T1000 (cell line): ENCODE measurements at places on chromosomes 4 and X.
A peak's percentile ranks its signal among the peaks of the same experiment; 100 is the strongest.

DNA sequence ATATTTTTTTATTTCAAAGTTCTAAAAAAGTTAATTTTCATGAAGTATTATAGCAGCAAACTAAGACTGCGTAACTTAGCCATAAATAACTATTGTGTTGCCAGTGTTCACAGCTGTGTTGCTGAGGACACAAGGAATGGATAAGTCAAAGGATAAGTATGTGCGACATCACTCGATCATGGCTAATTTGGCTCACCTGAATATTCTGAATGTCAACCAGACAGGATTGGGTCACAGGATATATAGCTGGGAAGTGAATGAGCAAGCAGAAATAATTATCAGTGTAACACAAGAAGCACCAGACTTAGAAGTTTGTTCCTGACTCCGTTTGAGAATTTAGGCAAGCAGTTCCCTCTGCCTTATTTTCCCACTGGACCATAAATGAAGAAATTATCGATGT, 33.9 kb downstream of the PRDM8 start:
- no peak for DNase-seq

DNA sequence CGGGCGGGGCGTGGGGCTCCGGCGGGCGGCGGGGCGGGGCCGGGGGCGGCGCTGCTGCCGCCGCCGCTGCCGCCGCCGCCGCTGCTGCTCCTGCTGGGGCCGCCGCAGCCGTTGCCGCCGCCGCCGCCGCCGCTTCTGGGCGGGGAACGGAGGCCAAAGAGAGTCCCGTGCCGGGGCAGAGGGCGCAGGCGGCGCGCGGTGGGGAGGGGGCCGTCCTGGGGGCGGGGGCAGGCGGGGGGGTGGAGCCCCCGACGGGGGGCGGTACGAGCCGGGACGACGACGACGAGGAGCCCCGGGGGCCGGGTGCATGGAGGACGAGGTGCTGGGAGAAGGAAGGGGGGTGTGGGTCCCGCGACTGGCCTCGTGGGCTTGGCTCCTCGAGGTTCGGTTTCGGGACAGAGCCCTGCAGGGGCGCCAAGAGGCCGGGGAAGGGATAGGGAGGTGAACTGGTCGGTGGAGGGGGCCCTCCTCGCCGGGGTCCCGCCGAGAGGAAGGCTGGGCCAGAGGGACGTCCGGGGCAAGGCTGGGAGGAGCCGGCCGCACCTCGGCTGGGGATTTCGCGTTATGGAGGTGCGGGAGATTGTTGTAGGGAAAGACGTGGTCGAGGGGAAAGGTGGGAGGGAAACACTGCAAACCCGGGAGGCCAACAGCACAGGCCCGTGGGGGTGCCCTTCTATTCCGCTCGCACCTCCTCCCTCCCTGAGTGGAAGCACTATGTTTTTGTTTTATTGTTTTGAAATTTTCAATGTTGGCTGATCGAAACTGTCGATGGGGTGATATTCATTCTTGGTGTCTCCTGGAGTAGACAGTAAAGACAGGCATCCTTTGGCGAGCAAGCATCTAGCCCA, 1.9 kb downstream of the BCORL1 start:
- DNase-seq: no peak

DNA sequence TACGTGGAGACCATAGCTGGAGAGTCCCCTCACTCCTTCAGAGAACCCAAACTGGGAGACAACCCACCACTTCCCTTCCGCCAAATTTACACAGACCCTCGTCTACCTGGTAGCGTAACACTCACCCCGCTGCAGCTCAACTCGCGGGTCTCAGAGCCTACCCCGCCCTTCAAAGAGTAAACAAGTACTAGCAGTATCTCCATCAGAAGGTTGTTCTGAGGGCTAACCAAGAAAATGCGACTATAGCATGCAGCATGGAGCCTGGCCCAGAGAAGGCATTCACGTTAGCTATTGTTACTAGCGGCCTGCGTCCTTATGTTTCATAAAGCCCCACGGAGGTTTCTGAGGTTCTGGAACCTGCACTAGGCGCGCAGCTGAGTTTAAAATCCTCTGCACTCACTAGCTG, 531 bp upstream of the MANBA start:
- no peak for DNase-seq

DNA sequence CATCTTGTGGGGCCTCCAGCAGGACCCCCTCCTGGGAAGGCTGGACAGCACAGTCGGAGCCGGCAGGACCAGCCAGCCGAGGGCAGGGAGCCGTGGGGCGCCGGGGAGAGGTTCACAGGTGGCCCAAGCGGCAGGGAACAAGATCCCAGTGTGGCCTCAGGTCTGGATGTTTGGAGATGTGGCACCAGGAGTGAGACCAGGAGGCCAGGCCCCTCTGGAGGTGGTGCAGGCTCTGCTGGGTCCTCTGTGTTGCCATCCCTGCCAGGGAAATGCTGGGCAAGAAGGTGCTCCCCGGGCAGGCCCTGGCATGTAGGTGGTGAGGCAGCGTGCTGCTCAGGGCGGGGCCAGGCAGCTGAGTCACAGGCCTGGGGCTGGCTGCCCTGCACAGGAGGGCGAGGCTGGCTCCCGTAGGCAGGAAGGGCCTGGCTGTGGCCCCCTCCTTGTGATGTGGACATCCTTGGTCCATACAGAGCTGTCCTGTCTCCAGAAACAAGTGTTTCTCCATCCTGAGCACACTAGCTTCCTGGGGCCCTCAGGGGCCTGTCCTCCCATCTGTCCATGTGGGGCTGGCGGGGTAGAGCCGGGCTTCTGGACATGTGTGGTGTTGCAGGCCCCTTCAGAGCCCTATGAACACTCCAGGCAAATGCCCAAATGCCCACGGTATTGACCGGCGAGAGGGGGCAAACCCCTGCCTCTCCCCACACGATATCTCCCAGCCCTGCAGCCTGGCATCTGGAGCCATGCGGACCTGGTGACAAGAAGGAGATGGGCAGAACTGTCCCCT, 4.8 kb upstream of the HGFAC start:
- DNase-seq: peak; percentile 73

DNA sequence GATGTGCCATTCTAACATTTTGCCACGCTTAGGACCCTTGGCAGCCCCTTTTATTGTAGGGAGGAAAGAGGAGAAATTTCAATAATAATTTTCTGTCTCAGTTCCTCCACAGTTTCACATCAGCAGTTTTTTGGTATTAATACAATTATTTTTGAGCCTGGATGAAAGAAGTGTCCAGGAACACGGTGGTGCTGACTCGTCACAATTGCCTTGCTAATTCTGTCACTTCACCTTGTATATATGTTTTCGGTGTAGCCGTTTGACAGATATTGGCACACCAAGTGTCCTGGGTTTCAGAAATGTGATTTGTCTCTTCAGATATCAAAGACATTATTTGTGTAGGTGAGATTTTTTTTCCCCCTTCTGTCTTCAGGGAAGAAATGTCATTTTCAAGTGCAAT, 142.2 kb downstream of the ARHGAP10 start:
- DNase-seq: no peak

GRCh38 chr4:153205757-153206156, 1.5 kb downstream of the TRIM2 start:
- no peak for DNase-seq
